Lower leg skin (tissue), 4 donors: ENCODE measurements at places on chromosomes 5 and 9. TPM values are rescaled to one million over a fixed set of nuclear protein-coding genes. Genes with fewer than 3 reads are reported as not detected.

The MYMK gene
- total RNA-seq: not detected

The OR1Q1 gene
- total RNA-seq: not detected

The NDUFS6 gene
- total RNA-seq: 50.4 TPM

DNA sequence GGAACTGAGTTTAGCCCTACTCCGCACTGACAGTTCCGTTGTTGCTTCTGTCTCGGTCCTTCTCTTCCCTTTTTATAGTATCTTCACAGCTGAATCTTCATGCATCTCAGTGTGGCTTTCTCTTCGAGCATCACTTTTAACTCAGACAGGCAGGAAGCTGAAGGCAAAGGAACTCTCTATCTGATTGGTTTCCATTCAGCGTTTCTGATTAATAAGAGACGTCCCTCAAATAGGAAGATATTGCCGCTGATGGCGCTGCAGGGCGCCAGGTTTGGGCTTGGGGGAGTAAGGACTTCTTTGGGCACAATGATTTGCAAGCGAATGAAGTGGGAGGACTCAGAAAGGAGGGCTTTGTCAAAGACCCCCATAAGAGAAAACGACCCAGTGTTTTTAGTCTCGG is at the start of gene CDH9:
Gene CDH9 (minus strand): TSS at position 111 of the 400 bp plus-strand sequence. CDS start 50,253 bp downstream, outside the sequence.
- no peak for DNase-seq

DNA sequence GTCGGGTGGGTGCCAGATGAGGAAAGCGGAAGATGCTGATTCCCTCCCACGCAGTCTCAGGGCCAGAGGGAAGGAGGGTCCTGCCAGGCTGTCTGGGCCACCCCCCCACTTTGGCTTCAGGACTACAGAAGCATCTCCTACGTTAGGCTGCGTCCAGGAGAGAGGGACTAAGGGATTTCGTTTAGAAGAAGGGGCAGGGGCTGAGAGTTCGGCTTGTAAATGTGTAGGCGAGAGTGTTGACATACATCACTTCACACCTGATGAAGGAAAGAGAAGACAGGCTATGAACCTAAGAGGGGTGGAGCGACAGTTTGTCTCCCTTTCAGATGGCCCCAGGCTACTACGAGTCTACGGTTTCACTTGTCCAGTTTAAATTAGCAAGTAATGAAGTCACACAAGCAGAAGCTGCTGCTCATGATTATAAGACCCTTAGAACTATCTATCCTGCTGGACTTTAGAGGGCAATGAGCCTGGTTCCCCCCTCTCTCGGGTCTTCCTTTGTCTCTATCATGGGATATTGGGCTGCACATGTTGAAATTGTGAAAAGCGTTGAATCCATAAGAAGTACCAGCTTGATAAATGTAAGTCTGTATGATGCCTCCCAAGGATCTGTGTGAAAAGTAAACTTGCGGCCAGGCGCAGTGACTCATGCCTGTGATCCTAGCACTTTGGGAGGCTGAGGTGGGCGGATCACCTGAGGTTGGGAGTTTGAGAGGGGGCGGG is 193.0 kb downstream of the AOPEP start:
- DNase-seq: no peak

GRCh38 chr5:131984956-131985665 is 26.3 kb downstream of the ACSL6 start:
- no peak for DNase-seq

DNA sequence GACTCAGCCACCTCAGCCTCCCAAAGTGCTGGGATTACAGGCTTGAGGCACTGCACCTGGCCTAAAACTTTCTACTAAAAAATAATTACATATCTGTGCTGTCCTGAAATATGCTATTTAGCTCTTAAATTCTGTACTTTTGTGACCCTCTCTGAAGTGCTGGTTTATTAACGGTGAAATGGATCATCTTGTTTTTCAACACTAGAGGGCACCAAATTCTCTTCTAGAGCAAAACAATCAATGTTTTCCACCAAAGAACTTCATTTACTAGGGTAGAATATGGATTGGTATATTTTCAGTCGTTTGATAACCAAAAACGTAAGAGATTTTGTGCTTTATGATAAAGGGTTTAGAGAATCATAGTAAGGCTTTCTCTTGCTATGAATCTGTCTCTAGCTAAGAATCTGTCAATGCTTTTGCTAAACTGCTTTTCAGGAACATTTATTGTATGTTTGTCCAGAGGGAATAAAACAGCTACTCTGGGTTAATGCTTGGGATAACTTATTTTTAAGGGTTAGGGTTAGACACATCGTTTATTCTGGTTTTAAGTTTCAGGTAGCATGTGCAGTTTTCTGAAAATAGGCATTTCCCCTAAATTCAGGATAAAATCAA is 63.6 kb downstream of the RNF180 start:
- no peak for DNase-seq

GRCh38 chr5:9544502-9545135 is 1.3 kb downstream of the SEMA5A start:
- DNase-seq: peak; percentile 76

DNA sequence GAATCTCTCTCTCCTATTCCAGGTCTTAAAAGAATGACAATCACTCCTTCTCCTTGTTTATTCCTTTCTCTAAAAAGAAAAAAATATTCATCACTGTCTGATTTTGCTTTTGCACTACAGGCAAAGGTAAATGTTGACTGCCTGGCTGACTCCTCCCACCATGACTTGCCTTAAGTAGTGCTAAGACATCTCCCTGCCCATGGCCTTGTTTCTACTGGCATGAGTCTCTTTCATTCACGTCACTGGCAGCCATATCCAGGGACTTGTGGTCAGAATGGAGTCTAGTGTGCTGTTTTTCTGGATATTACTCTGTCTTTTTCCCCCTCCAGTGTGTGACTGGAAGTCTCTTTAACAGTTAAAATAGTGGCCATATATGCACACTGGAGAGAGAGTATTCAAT is 522.9 kb upstream of the DAB2 start:
- no peak for DNase-seq

GRCh38 chr5:123885081-123885480 is 373.1 kb downstream of the CSNK1G3 start:
- no peak for DNase-seq

GRCh38 chr5:998246-999031 is 10.2 kb upstream of the NKD2 start:
- peak; percentile 77 for DNase-seq

DNA sequence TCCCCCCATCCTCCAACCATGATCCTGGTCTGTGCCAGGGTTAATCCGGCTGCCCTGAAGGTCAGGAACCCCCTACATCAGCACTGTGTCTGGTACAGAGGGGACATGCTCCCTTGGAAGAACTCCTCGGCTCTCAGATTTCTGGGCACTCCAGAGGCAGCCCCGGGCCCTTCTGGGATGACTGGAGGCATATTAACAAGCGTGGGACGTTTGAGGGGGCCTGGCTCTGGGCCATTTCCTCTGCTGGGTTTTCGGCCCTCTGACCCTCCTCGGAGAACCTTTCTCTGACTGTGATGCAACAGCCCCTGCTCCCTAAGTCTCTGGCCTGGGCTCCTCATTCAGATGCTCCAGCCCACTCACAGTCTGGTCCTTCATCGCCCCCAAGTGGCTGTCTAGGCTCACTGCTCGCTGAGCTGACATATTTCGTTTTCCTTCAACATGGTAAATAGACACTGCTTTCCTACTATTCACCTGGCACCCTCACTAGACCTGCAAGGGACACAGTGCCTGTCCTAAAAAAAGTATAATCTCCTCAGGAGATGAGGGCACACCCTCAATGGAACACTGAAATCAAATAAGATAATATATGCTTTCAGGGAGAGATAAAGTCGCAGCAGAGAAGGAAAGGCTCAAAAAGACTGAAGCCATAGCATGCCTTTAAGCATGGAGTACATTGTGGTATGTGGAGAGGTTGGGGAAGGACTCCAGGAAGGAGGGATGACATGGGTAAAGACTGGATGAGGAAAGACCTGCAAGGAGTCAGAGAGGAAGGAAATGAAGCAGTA is 404.7 kb upstream of the TRPC7 start:
- DNase-seq: peak; percentile 89
